ENCODE measurements at places on chromosomes 2 and 18. TPM values are rescaled to one million over a fixed set of nuclear protein-coding genes. Genes with fewer than 3 reads are reported as not detected.

DNA sequence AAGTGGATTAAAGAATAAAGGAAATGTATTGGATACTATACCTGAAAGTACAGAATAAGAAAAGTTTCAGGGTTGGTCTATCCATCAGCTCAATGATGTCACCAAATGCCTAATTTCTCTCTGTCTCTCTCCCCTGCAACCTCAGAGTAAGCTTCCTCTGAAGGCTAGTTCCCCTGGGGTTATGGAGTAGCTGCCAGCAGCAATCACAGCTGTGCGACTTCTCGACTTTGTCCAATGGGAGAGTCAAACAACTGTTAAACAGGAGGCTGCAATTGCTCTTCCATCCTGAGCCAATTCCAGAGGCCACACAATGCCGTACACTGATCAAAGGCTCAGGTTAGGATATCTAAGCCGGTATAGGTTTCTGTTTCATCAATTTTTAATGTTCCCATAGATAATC lies 95.3 kb upstream of the FANCL start:
- H3K36me3 ChIP-seq = no peaks in the 10 kb centered on the region
- H3K27me3 ChIP-seq = no peaks in the 10 kb centered on the region
- no peak for DNase-seq
- H3K27ac ChIP-seq = no peak overlapping the region
- no peak overlapping the region for H3K4me3 ChIP-seq
- peaks cover 17% of the 10 kb centered on the region for H3K4me1 ChIP-seq

GRCh38 chr2:2926858-2927175 lies 450.8 kb downstream of the EIPR1 start:
- H3K27me3 ChIP-seq = peaks cover 2% of the 10 kb centered on the region
- no peaks in the 10 kb centered on the region for H3K36me3 ChIP-seq
- no peaks in the 10 kb centered on the region for H3K4me1 ChIP-seq
- no peak overlapping the region for H3K27ac ChIP-seq
- DNase-seq = no peak

DNA sequence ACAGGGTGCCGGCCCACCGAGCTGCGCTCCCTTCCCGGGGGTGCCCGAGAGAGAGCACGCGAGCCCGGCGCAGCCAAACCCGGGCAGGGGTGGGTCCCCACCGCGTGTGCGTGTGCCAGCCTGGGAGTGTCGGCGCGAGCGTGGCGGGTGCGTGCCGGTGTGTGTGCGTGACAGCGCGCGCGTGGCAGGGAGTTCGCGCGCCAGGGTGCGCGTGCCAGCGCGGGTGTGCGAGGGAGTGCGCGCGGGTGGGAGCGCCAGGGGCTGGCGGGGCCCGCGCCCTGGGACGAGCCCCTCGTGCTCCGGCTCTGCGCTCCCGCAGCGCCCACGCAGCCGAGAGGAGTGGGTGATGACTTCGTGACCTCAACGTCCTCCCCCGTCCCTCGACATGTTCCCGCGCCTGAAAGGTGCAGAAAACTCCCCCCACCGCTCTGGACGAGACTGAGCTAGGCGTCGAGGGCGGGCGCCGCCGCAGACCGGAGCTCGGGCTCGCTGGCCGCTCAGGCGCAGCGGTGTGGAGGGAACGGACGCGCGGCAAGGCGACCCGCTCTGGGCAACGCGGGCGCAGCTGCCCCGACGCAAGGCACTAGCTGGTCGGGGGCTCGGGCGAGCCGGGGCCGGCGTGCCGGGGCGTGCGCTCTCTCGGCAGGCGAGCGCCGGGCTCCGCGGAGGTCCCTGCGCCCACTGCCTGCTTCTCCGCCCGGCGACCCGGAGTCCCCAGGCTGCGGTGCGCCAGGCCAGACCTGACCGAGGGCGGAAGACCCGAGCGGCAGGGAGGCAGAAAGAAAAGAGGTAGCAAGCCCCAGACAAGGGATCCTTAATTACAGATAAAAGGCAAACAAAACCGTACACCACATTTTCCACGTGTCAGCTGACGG lies 582.8 kb downstream of the ZEB2 start:
- no peak overlapping the region for H3K27ac ChIP-seq
- peaks cover 52% of the 10 kb centered on the region for H3K4me1 ChIP-seq
- no peaks in the 10 kb centered on the region for H3K36me3 ChIP-seq
- peak overlapping the region; percentile 66 for H3K4me3 ChIP-seq
- DNase-seq = peak; percentile 67

DNA sequence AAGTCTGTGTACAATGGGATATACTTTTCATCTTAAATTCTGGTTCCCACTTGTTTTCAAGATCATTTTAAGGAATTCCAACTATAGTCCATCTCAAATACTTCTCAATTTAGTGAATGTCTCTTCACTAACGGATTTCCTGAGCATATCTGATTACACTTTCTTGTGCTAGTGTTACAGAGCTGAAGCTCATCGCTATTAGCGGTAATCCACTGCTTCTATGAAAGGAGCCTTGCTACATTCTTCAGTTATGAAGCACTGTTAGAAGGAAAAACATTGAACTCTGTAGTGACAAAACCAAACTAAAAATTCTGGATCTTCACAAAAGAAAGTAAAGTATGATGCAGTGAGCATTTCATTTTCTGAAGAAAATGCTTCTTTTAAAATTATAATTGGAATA lies 72.0 kb downstream of the AGPS start:
- peaks cover 35% of the 10 kb centered on the region for H3K36me3 ChIP-seq
- DNase-seq = no peak
- no peak overlapping the region for H3K4me3 ChIP-seq
- peaks cover 3% of the 10 kb centered on the region for H3K27me3 ChIP-seq
- no peak overlapping the region for H3K27ac ChIP-seq

DNA sequence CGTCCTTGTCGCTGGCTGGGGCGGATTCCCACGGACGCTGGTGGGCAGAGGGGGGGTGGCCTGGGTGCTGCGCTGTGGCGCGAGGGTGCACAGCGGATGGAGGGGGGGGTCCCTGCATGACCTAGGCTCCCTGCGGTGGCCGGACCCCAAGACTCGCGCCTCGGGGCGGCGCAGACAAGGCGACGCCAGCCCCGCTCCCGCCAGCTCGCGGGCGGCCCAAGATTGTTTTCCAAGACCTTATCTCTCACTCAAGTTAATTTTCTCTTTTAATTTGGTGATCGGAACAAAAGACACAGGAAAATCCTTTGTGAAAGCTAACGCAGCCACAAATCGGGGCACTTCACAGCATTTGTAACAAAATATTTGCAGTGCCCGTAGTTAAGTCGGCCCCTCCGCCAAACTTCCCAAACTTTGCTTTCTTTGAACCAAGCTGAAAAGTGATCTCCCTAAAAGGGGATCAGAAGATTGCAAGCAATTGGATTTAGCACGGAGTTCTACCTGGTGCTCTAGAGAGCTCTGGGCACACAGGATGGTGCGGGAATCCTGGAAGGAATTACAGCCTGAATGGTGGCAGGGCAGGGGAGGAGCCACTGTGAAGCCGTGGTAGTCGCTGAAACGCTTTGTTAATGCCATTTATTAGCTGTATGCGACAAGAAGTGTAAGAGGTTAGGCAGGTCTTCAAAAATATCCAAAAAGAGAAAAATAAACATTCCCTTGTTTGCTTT lies 4.8 kb upstream of the ID2 start:
- DNase-seq = no peak
- H3K4me1 ChIP-seq = peaks cover 39% of the 10 kb centered on the region
- peaks cover 59% of the 10 kb centered on the region for H3K27me3 ChIP-seq
- H3K36me3 ChIP-seq = peaks cover 19% of the 10 kb centered on the region
- H3K4me3 ChIP-seq = peak overlapping the region; percentile 70

Gene MEP1B
- total RNA-seq = not detected

Gene DCC
- 0.66 TPM for total RNA-seq

GRCh38 chr2:8662239-8662879 lies 19.5 kb upstream of the ID2 start:
- no peak overlapping the region for H3K4me3 ChIP-seq
- peaks cover 5% of the 10 kb centered on the region for H3K4me1 ChIP-seq
- H3K36me3 ChIP-seq = no peaks in the 10 kb centered on the region
- no peak overlapping the region for H3K27ac ChIP-seq

Gene CTLA4
- not detected for total RNA-seq

DNA sequence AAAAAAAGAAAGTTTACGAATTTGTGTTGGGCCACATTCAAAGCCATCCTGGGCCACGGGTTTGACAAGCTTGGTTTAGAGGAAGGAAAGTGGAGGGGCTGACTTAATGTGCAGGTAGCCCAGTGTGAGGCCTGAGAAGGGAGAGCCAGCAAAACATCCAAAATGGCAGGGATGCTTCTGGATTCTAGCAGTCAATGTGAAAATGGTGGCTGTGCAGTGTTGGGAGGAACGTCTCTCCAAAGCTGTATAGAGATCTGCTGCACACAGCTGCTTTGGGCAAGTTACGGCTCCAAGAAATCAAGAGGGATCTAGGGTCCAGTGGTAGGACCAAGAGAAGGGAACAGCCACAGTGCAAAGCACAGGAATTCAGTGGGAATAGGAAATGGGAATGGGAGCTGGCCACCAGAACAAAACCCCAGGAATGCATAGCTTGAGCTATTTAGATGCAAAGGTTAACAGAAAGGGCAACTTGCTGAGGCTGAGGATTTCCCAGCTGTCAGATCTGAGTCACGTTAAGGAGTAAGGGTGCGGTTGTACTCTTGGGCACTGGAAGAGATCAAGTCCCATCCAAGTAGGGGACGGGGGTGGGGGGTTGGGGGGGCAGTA lies 70.6 kb downstream of the B3GNT2 start:
- peak overlapping the region; percentile 82 for H3K27ac ChIP-seq
- no peaks in the 10 kb centered on the region for H3K27me3 ChIP-seq
- peaks cover 33% of the 10 kb centered on the region for H3K4me1 ChIP-seq
- 0 out of 2 replicates have a peak overlapping the region, but pooled peaks have one; percentile 24 for H3K4me3 ChIP-seq
- DNase-seq = no peak

Gene TUBA3E
- 0.18 TPM for total RNA-seq

DNA sequence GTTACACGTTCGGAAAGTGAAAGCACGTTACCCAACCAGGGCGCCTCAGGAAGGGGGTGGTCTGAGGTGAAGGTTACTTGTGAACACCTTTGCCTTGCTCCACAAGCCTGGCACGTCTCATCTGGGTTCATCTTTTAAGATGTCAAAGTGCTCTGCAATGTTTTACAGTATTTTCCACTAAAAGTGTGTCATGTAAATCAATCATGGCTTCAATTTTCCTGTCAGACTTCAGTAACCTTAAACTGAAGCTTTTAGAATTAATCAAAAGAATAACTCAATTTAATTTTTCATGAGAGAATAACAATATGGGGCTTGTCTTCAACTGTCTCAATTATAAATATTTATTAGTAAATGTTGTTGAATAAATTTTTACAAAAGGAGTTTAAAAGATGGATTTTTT lies 93.3 kb upstream of the FANCL start:
- H3K27ac ChIP-seq = no peak overlapping the region
- DNase-seq = no peak
- H3K36me3 ChIP-seq = no peaks in the 10 kb centered on the region
- H3K27me3 ChIP-seq = no peaks in the 10 kb centered on the region

GRCh38 chr18:50042611-50043010 lies 152.3 kb downstream of the MYO5B start:
- H3K36me3 ChIP-seq = no peaks in the 10 kb centered on the region
- H3K4me1 ChIP-seq = peaks cover 12% of the 10 kb centered on the region
- DNase-seq = peak; percentile 14

- peak overlapping the region; percentile 77 for H3K27ac ChIP-seq
- no peaks in the 10 kb centered on the region for H3K27me3 ChIP-seq
- H3K4me3 ChIP-seq = no peak overlapping the region
- H3K36me3 ChIP-seq = peaks cover 6% of the 10 kb centered on the region
- H3K4me1 ChIP-seq = peaks cover 32% of the 10 kb centered on the region
- DNase-seq = peak; percentile 23
Measured at GRCh38 chr2:44247924-44248323, 27.4 kb upstream of the SLC3A1 start.

Gene CNDP1
- total RNA-seq = 0.11 TPM

GRCh38 chr2:134536296-134536695 lies 182.5 kb downstream of the TMEM163 start:
- DNase-seq = no peak
- no peaks in the 10 kb centered on the region for H3K27me3 ChIP-seq
- no peaks in the 10 kb centered on the region for H3K36me3 ChIP-seq

Gene HOXD13
- total RNA-seq = not detected

Gene ASXL3
- total RNA-seq = 0.35 TPM

DNA sequence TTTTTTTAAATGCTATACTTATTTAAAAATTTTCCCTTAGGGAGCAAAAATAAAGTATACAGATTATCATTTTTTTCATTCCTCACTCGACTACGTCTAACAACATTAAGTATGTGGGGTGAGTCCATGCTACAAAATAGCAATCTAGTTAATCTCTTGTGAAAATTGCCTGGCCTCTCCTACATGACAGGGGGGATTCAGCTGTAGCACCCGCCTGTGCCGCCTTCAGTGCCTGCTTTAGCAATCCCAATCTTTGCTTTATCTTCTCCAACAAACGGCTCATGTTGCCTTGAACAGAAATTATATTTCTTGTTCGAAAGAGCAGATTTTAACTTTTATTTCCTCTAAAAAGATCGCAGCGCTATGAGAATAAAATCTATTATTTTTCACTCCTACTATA lies 2.4 kb upstream of the SOX11 start:
- DNase-seq = no peak
- peaks cover 6% of the 10 kb centered on the region for H3K4me1 ChIP-seq
- H3K27me3 ChIP-seq = peaks cover 22% of the 10 kb centered on the region
- H3K36me3 ChIP-seq = peaks cover 20% of the 10 kb centered on the region

GRCh38 chr2:120509991-120510735 lies 164.2 kb downstream of the INHBB start:
- DNase-seq = no peak
- H3K4me3 ChIP-seq = no peak overlapping the region
- peaks cover 12% of the 10 kb centered on the region for H3K27me3 ChIP-seq
- H3K4me1 ChIP-seq = peaks cover 4% of the 10 kb centered on the region
- H3K27ac ChIP-seq = no peak overlapping the region

DNA sequence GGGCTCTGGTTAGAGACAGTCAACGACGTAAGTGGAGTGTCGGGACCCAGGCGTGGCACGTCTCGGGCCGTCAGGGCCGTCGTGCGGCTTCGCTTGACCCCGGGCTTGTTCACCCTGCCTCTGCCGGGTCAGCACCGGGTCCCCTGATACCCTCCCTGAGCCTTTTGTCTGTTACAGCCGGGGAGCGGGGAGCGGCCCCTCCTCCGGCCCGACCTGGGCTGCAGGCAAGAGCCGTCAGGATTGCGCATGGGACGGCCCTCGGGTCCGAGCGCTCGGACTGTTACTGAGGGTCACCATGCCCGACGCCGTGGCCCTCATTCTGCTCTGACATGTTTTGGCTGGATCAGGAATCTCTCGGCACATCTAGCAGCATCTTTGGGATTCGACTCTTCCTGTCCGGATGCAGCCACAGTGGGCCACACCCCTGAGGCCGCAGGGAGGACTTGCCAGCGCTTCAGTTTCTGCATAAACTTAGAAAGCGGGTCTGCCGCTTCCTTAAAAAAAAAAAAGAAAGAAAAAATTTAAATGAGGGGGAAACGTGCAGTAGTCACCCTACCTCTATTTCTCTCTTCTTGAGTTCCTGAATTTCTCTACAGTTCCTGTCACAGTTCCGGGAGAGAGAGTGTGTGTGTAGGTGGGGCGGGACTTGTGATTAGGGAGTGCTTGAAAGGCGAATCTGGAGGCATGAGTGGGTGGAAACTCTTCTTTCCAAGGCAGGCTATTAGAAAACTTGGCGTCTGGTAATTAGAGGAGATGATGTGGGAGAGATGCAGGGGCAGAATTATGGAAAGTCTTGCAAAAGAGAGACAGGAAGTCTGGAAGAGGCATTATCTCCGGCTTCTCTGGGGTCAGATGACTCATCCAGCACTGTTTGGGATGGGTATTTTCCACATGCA lies 909 bp downstream of the TMEM87B start:
- H3K36me3 ChIP-seq = peaks cover 3% of the 10 kb centered on the region
- H3K27me3 ChIP-seq = peaks cover 18% of the 10 kb centered on the region
- no peak overlapping the region for H3K27ac ChIP-seq
- peak overlapping the region; percentile 86 for H3K4me3 ChIP-seq
- peak; percentile 41 for DNase-seq

Gene ALPP
- 0.20 TPM for total RNA-seq

- H3K4me3 ChIP-seq = no peak overlapping the region
- H3K4me1 ChIP-seq = peaks cover 16% of the 10 kb centered on the region
- H3K27me3 ChIP-seq = peaks cover 8% of the 10 kb centered on the region
- no peak overlapping the region for H3K27ac ChIP-seq
- no peaks in the 10 kb centered on the region for H3K36me3 ChIP-seq
Measured at GRCh38 chr2:177612659-177613058, 220.1 kb downstream of the AGPS start.

Gene PDE1A
- 0.25 TPM for total RNA-seq

Gene TMEFF2
- 2.3 TPM for total RNA-seq

Data from WTC11 (cell line).